ENCODE measurements at places on chromosomes 5 and 9.

DNA sequence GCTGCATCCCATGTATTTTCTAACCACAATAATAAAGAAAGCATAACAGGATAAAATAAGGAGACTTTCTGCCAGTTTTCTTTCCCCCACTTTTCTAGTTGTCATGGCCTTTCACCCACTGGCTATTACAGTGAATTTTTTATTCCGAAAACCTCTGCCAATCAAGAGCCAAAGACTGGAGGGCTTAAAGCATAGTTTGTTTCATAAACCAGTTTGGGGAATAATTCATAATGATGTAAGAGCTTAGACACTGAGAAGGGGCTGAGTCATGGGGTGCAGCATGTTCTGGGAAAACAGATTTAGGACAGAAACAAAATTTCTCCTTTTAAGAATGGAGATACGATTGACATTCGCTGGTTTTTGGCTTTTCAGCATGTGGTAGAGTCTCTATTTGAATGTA lies 4.4 kb upstream of the GLIPR2 start:
- no peak for DNase-seq

- DNase-seq, result no peak
Observed at GRCh38 chr5:62178258-62178657, 127.7 kb upstream of the KIF2A start.

- no peak for DNase-seq
Observed at GRCh38 chr9:94920420-94921091, 194.1 kb downstream of the AOPEP start.

DNA sequence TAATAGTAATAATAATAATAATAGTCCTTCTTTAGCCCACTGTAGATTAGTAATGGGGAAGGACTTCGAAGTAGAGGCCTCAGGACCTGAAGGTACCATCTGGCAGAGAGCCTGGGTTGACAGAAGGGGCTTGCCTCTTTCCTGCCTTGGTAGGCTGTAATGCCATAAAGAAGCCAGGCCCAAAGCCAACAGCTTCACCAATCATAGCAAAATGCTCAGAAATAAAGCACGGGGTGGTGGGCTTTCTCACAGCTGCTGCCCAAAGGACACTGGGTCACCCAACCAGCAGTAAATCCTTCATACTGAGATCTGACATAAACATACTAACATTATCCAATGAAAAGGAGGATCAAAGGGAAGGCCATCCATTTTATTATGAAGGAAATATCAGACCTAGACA lies 70.7 kb downstream of the SUSD1 start:
- no peak for DNase-seq
